Astrocyte of the spinal cord (primary cell): ENCODE measurements at places on chromosomes 1 and 21.

DNA sequence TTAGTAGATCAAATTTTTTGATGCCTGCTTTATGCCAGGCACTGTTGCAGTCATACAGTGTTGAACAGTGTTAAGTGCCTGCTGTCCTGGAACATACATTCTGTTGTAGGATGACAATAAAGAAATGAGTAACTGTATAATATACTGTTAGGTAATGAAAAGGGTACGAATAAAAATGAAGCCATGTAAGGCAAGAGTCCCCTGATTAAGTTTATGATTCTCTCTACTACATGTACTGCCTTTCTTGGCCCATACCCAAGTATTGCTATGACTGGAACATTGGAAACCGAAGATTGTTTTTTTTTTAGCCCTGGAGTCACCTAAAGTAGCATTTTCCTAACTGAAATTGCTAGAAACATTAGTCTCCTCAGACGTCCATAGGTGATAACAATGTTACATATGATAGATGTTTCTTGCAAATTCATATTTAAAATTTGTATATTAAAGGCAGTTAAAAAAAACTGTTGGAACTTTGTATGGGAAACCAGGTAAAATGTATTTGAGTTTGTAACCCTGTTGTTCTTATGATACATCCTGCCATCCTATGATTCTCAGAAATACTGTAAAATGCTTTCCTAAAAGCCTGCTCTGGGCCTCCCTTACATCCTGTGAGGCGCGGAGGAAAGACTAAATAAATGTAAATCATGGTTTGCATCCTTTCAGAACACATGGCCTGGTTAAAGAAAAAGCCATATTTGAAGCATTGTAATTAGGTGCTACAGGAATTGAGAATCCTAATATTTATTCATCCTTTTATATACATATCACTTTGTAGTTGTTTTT lies 5.8 kb downstream of the ATP5PB start:
- DNase-seq: no peak

DNA sequence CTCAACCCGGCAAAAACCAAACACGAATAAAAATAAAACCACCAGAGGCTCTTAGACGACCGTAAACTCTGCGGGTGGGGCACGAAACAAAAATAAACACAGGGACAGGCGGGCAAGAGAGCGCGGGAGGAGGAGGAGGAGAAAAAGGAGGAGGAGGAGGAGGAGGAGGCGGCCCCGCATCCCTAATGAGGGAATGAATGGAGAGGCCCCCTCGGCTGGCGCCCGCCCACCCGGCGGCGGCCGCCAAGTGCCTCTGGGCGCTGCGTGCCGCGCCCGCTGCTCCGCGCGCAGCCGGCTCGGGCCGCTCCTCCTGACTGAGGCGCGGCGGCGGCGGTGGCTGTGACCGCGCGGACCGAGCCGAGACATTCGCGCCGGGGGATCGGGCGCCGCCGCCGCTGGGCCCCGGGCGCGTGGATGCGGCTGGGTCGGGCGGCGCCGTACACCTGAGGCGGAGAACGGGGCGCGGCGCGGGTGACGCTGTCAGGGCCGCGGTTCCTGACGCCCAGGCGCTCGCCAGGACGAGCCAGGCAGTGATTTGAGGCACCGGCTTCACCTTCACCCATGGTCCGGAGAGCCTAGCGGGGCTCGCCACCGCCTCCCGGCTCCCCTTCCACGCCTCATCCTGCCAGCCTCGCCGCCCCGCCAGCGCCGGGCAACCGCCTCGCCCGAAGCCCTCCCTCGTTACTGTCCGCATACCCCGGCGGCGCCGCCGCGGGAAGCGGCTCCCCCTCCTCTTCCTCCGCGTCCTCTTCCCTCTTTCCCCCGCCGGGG lies at the start of gene MARK1:
Gene MARK1, plus strand, starts transcription at position 229 of the 771 bp plus-strand sequence. CDS start 687 bp downstream, outside the sequence.
- DNase-seq: peak; percentile 30

DNA sequence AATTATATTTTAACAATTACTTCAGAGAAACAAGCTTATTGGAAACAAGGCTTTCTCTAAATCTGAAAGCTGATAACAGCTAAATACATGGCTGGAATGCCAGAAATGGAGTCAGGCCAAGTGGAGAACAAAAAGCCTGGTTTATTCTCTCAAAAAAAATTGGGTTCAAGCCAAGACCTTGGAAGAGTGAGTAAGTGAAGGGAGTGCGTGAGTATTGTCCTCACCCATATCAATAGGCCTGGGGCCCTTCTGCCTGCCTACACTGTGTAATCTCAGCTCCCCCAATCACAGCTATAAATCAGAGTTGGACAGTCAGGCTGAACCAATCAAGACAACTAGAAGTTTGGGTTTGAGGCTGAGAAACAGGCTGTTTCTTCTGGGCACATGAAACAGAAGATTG lies 7.4 kb downstream of the KYAT3 start:
- DNase-seq: peak; percentile 85

- DNase-seq: no peak
Observed at GRCh38 chr1:228861832-228862180, 126.5 kb downstream of the RHOU start.

GRCh38 chr1:19496527-19496874 lies 11.2 kb upstream of the CAPZB start:
- no peak for DNase-seq

GRCh38 chr1:115142616-115143015 lies 53.3 kb upstream of the TSPAN2 start:
- peak; percentile 35 for DNase-seq

- no peak for DNase-seq
Observed at GRCh38 chr1:228335406-228336307, 71.0 kb downstream of the TRIM11 start.

GRCh38 chr21:36210779-36211659 lies 54.4 kb downstream of the DOP1B start:
- DNase-seq: no peak

DNA sequence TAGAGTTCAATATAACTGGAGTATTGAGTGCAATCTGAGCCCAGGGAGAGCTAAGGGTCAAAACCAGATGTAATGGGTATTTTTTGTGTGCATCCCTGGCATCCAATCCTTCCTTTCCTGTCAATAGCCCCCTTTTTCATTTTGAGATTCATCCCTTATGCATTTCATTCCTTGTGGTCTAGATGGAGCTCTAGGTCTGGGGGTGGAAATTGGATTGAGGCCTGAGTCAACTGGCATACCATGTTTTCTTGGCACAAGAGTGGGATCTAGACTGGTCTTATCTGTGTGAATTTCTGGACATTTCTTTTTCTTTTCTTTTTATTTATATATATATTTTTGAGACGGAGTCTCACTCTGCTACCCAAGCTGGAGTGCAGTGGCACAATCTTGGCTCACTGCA lies 67.3 kb upstream of the RAB3GAP2 start:
- no peak for DNase-seq
